ENCODE measurements at places on chromosomes 11 and 22.

DNA sequence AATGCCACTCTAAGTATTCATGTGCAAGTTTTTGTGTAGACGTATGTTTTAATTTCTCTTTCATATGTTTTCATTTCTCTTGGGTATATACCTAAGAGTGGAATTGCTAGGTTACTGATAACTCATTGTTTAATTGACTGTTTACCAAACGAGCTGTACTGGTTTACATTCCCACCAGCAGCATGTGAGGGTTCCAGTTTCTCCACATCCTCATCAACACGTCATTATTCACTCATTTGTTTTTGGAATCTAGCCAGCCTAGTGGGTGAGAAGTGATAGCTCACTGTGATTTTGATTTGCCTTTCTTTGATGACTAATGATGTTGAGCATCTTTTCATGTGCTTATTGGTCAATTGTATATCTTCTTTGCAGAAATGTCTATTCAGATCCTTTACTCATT lies 4.0 kb downstream of the ANKRD13D start:
- no peak for DNase-seq

DNA sequence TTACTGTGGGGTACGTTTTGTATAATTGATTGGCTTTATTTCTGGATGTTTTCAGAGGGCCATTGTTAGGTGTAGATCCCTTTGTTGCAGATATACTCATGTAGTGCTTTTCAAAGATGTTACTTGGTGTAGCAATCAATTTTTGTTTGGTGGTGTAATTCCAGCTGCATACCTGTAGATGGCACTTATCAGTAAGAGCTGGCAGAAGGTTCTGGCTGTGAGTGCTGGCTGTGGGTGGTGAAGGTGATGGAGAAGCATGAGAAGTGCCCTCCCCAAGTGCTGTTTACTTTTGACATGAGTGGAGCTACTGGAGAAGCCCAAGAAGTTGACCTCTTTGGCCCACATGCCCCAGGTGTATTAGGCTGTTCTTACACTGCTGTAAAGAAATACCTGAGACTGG lies 1074.9 kb downstream of the FAM181B start:
- DNase-seq, result no peak

DNA sequence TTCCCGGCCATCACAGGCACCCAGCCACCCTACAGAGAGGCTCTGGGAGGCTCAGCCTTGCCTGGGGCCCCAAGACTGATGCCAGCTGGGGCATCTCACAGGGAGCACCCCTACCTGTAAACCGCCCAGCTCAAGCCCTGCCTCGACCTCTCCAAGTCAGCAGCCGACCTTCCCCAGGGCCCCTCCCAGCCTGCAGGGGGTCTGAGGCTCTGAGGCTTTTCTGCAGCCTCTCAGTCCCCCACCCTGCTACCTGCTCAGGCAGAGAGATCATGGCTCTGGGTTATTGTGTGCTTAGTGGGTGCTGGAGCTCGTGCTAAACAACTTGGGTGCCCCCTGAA lies 23.1 kb upstream of the RTN4R start:
- DNase-seq, result no peak

- DNase-seq, result no peak
These were observed 22.6 kb downstream of the ACO2 start for GRCh38 chr22:41491374-41492100.

- DNase-seq, result no peak
These were observed 15.3 kb upstream of the POLA2 start for GRCh38 chr11:65246506-65246905.

GRCh38 chr11:17686231-17686980 lies 33.0 kb upstream of the MYOD1 start:
- DNase-seq, result no peak

DNA sequence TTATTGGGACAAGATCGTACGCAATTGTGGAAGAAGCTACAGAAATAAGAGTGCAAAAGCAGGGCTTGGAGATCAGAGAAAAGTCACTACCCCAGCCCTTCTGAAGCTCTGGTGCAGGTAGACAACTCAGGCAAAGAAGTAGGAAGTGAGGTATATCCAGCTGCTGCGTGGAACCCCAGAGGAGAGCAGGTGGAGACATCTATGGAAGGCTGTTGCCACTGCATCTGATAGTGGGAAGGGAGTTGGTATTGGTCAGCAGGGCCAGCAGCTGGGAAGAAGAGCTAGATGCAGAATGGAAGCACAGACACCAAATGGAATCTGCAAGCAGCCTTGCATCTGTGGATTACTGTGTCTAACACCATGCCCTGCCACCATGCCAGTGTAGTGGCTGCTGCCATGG lies 165.1 kb downstream of the WNT11 start:
- DNase-seq, result no peak

DNA sequence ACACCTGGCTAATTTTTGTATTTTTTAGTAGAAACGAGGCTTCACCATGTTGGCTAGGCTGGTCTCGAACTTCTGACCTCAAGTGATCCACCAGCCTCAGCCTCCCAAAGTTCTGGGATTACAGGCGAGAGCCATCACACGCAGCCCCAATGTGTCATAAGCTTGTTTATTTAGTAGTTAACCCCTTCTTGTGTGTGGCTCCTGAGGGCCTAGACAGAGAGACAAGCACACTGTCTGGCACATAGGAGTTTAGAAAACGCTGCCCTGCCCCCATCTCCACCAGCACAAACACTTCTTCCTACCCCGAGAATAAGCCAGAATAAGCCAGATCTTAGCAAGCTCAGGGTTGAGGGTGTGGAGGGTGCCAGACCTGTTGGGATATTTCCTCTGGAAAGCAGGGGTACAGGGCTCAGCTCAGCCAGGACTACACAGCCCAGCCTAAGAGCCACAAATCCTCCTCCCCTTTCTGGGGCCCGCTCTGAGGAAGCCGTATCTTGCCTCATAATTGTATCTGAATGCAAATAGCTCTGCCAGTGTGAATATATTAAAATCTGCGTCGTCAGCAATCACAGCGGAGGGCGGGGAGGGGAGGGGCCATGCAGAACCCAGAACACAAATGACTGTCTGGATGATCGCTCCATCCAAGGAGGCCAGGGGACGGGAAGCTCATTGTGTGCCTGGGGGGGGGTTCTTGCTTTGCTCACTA lies 247.3 kb downstream of the MN1 start:
- DNase-seq, result no peak

GRCh38 chr11:89437317-89437716 lies 53.9 kb downstream of the NOX4 start:
- DNase-seq, result no peak

DNA sequence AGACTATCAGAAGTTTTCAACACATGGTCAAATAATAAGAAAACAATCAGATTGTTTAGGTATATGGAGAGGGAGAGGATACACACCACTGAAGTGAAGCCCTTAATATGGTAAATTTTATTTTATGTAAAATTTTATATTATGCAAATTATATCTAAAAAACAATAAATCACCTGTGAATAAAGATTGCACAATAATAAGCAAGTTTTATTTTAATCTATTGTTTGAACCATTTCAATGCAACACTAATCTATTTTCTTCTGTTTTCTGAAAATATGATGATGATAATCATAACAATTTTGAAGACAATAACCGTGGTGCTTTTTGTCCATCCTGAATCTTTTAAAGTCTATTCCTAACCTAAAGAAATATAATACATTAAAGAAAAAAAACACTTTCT lies 1473.5 kb upstream of the TENM4 start:
- DNase-seq, result no peak

DNA sequence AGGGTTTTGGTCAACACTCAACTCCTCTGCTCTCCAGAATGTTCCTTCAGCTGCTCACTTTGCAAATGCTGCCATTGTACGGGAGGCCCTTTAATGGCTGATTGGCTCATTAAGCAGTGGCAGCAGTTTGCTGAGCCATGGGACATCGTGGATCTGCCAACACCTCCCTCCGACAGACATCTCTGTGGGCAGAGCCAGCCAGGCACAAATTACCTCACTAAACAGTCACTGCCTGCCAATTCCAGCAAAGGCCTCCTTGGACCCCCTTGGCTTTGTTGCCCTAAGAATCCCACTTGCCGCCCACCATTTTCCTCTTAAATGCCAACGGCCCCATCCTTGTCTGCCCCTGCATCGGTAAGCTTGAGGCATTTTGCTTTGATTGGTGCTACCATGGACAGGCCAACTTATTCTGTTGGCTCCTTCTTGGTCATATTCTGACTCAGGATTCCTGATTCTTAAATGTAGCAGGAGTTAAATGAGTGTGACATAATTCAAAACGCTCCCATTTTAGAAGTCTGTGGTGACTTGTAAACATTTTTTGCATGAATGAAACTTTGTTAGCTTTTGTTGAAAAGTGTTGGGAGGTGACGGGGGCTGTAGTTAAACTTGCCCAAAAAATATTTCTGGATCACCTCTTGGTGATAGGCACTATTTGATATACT lies 57.5 kb upstream of the LMO2 start:
- DNase-seq, result no peak

GRCh38 chr22:43534916-43535315 lies 123.1 kb downstream of the MPPED1 start:
- DNase-seq, result no peak

DNA sequence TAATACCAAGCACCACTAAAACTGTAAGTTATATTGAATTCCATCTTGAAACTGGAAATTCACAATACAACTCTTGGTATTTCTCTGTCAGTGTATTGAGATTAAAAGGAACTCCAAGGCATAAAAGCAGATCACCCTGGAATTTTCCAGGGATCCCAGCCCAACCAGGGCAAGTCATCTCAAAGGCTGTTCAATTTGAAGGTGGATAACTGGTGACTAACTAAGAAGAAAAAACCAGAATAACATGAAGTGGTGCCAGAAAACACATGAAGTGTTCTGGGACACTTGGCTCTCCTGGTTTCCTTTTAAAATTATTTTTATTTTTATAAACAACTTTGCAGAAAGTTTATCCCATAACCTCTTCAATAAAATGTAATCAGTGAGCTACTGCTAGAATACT lies 7.8 kb upstream of the BMAL1 start:
- no peak for DNase-seq

- DNase-seq, result no peak
These were observed 43.3 kb downstream of the NOX4 start for GRCh38 chr11:89447845-89448244.

- DNase-seq, result no peak
These were observed 37.5 kb upstream of the SLC22A25 start for GRCh38 chr11:63280920-63281319.

GRCh38 chr22:48823941-48824340 lies 1003.7 kb downstream of the BRD1 start:
- DNase-seq, result no peak
